ENCODE measurements at places on chromosomes 2 and 18.

DNA sequence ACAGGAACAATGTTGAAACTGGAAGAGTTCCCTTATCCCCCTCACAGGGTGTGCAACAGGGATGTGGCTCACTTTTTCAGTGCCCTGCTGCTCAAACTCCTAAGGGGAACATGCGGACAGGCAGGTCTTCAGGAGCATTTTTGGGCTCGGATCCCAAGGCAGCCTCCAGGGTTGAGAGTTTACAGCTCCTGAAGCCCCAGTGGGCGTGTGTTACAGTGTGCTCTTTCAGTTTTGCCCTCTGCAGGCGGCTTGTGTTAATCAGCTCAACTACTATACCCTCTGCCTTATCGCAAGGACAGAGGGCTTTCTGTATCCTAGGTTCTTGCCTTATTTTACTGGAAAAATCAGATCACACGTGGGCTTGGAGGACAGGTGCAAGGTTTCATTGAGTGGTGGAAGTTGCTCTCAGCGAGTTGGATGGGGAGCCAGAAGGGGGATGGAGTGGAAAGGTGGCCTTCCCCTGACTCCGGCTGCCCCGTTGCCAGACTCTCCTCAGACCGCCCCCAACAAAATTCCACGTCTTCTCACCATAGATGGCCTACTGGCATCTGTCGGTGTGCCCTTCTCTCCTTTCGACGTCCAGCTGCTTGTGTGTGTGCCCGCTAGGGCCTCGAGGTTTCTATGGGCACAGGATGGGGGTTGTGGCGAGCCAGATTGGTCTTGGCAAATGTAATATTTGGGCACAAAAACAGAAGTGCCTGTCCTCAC, 541.9 kb downstream of the TMX3 start:
- DNase-seq: no peak

- no peak for DNase-seq
These were observed 965 bp downstream of the SIX3 start for GRCh38 chr2:44942304-44943030.

DNA sequence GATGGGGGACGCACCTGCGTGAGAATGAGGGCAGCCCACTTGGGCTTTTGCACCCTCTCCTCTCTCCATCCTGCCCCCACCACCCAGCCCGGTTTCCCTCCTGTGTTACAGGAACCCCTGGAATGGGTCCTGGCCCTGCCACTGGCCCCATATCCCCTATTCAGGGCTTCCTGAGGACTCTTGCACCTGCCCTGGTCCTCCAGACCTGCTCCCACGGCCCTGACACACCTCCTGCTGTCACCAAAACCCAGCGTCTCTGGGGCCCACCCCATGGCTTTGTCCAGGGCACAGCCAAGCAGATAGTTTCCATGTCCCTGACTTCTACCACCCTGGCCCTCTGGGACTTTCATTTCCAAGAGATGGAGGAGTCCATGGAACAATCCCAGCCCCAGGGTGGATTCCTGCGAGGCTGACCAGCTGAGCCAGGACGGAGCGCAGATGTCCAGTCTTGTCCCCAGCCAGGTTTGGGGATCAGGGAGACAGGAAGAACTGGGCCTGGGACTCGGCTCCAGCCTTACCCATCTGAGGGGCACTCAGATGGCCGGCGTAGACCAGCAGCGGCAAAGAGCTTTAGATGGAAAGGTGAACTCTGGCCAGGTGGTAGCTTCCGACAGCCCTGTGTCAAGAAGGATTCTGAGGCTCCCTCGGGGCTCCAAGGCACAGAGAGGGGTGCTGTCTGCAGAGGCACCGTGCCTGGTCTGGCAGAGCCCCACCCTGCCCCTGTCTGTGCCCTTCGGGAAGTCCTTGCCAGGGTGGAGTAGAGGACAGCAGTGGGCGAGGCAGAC, 12.0 kb downstream of the GPR35 start:
- DNase-seq: no peak

GRCh38 chr2:124308319-124309062, 283.4 kb downstream of the CNTNAP5 start:
- DNase-seq: no peak

DNA sequence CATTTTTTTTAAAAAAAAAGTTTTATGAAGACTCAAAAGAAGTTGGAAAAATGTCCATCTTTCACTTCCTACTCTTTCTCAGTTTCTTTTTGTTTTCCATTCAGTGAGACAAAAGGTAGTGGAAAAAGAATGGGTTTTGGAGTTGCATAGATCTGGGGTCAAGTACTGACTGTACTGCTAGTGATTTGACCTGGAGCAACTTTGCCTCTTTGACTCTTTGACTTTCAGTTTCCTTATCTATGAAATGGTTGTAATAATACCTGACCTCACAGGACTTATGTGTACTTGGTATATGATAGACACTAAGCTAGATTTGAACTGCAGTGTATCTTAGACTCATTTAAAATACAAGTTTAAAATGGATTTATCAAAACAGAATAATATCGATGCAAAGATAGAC, 3.5 kb upstream of the KCNE4 start:
- DNase-seq: no peak

DNA sequence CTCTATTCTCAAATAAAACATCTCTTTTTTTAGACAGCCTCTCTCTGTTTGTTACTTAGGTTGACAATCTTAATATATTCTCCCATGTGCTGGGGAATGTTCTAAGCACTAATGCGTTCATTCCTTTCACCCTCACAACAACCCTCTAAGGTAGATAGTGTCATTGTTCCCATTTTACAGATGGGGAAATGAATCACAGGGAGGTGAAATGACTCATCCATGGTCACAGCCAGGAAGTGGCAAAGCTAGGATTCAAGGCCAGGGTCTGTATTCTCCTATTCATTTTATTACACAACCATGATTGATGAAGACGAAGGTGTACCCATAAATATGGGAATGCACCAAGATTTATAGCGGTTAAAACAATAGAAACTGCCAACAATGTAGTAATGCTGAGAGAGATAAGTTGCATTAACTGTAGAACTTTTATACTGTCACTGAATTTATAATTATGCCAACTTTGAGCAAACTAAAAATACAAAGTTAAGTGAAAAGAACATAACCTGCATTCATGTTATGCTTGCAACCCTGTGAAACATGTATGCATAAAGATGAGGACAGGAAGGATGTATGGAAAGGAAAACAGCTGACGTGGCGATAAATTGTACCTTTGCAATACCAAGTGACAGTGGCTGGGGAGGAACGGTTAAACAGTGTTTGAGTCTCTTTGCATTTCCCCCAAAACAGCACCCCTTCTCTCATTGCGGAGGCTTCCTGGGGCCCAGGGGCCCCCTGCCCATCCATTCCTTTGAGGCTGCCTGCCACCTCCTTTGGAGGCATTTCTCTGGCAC, 257.7 kb upstream of the AGAP1 start:
- DNase-seq: no peak

GRCh38 chr18:68219872-68220271, 495.0 kb downstream of the TMX3 start:
- no peak for DNase-seq

GRCh38 chr2:40298026-40298425, 153.9 kb downstream of the SLC8A1 start:
- no peak for DNase-seq

- no peak for DNase-seq
These were observed 31.8 kb upstream of the KCNE4 start for GRCh38 chr2:223019987-223020717.

- DNase-seq: no peak
These were observed 9.4 kb upstream of the PSD4 start for GRCh38 chr2:113164215-113164929.

GRCh38 chr2:43743706-43744105, 30.1 kb upstream of the DYNC2LI1 start:
- DNase-seq: no peak

- DNase-seq: no peak
These were observed 50.5 kb upstream of the SULT1C3 start for GRCh38 chr2:108189316-108189715.

- no peak for DNase-seq
These were observed 250.7 kb upstream of the SALL3 start for GRCh38 chr18:78728784-78729467.

DNA sequence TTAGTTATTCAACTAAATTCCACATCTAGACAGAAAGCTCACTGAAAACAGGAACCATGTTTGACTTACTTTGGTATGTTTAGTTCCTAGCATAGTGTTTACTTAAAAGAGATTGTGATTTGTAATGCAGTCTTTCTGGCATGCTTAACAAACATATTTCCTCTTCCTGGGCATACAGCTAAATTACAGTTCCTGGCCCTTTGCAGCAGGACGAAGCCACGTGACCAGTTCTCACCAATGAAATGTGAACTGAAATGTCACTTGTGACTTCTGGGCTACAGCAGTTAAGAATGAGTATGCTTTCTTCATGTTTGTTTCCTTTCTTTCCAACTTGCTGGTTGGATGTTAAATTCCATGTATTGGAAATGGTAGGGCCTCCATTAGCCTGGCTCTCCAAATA, 330.5 kb downstream of the FIGN start:
- DNase-seq: no peak

DNA sequence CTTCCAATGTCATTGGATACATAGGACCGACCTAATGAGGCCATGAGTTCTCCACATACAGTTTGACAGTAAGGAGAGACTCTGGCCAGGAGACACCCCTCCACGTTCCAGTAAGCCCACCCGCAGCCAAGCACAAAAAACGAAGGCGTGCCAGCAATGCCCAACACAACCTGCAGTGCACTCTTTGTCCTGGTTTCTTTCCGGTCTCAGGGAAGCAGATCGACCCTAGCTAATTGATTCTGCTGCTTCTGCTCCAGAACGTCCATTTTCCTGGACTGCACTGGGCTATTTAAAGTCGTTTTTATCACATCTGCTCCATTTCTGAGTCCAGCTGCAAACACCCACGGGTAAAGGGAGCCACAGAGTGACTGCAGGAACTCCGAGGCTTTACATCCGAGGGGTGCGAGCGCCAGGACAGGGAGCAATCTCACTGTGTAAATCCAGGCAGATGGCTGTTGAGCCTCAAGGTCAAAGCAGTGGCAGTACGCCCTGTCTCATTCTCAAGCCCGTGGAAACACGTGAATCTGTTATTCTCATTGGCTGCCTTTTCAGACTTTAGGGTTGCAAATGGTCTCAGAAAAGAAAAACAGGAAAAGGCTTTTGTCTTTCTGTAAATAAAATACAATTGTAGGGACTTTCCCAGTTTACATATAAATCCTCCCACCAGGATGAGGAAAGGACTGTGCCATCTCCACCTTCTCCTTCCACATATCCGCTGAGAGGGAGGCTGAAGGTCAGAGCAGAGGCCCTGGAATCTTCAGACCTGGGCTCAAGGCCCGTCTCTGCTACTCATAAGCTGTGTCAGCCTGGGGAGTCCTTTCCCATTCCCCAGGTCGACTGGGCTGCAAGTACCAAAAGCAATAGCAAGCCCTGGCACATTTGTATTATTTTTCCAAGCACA, 40.7 kb downstream of the TMEM163 start:
- DNase-seq: no peak

GRCh38 chr18:21218862-21219261, 23.2 kb upstream of the GREB1L start:
- no peak for DNase-seq

DNA sequence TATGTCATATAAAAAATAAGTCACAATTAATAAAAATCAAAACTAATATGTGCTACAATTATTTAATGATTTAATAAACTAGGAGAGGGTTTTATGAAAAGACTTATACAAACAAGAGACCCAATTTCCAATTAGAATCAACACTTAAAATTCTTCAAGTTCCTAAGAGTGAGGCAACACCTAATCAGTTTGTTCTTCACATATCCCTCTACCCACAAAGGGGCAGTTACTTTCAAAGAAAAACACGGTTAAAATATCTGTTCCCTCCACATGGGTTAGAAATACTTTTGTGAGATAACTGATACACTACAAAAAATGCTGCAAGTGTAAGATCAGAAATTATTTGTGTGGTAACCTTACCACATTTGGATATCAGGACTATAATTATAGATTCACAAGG, 357.0 kb downstream of the ERBB4 start:
- no peak for DNase-seq

DNA sequence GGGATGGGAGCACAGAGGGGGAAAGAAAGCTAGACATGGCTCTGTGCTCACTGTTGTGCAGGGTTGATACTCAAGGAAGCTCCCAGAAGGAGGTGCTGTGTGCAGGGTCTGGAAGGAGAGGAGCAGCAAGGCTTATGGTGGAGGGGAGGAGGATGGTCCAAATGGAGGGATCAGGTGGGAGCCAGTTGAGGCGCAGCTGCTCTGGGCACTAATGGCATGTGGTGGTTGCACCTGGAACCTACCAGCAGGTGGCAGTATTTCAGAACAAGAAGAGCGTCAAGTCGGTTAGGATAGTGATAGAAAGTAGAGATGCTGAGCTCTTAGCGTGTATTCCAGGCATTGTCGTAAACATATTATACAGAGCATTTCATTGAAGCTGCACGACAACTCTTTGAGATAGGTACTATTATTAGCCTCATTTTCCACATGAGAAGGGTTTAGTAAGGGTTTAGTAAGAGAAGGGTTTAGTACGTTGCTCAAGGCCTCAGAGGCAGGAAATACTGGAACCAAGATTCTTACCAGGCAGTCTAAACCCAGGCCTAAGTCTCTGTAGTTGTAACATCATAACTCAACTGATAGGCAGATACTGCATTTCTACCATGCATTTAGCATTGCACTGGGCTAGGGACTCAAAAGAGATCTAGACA, 223.7 kb downstream of the CYP26B1 start:
- DNase-seq: peak; percentile 25

DNA sequence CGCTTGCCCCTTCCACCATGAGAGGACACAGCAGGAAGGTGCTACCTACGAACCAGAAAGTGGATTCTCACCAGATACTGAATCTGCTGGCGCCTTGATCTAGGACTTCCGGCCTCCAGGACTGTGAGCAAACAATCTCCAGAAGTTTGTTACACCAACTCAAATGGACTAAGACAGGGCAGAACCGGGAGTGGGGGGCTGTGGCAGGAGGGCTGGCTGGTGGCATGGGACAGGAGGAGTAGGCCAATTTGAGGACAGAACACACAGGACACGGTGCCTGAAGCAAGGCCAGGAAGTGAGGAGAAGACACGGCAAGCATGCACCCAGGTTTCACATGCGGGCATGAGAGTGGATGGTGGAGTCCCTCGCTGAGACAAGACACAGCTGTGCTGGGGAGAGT, 40.1 kb downstream of the CRACDL start:
- no peak for DNase-seq

DNA sequence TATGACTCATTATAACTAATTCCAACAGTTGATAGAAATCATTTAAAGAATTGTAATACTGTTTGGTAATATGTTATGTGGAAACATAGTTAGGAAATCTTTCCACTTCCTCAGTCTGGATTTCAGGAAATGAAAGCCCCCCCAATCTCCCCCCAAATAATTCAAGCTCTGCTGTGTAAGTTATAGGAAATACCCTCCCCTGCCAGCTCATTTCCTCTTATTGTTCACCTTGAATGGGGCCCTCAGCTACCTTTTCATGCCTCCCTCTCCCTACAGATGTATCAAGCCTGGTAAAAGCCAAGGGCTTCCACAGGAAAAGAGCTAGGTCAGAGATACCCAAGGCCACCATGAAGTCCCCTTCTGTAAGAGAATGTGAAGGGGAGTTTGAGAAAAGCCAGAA, 155.5 kb downstream of the CNTNAP5 start:
- DNase-seq: no peak

- DNase-seq: no peak
These were observed 90.9 kb upstream of the CERS6 start for GRCh38 chr2:168365094-168365621.
